ENCODE measurements at places on chromosomes 7 and 10.

DNA sequence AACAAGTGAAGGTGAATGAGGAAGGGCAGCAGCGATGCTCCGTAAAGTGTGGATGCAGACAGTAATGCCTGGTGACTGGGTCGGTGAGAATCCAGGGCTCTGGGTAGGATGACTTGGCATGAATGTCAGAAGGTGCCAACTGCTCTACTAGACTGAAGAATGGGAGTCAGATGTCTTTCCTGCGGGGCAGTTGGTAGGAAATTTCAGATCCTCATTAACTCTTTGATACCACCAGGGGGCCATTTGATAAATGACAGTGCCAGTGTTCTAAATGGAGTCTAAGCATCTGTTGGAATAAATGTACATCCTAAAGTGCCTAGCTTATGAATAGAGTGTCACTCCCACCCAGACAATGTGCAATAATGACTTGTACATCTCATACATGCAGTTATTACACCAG lies 462.0 kb downstream of the GRM8 start:
- DNase-seq: peak; percentile 45

- no peak for DNase-seq
Measured at GRCh38 chr10:113095419-113096127, 145.5 kb downstream of the TCF7L2 start.

- DNase-seq: no peak
Measured at GRCh38 chr10:36393801-36394200, 731.6 kb upstream of the ANKRD30A start.

- no peak for DNase-seq
Measured at GRCh38 chr10:83541046-83541445, 598.3 kb upstream of the GHITM start.

DNA sequence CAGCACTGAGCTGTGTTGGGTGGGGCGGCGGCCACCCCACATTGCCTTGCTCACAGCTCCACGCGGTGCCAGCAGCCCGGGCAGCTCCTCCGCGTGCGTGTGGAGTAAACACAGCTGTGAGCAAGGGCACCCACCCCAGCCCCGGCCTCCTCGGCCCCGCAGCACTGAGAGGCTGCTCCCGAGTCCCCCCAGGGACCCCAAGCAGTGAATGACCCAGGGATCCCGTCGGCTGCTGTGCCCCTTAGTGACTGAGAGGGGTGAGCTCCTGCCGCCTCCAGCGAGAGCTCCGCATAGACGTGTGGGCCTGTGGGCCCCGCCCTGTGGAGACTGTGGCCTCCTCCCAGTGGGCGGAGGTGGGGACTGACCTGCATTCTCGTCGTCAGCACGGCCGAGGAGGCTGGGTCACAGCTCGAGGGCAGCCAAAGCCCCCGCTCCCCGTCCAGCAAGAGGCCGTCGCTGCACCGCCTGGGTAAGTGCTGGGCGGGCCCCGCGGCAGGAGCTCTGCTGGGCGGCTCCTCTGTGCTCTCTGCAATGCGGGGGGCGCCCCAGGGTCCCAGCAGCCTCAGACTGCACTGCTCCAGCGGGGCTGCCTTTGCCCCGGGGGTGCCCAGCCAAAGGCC lies 29.9 kb upstream of the UTF1 start:
- DNase-seq: no peak

GRCh38 chr7:4958477-4959301 lies at the start of gene MMD2:
Gene MMD2 (minus strand): TSS chr7:4959187. CDS start chr7:4959017, 170 bp downstream.
- no peak for DNase-seq

DNA sequence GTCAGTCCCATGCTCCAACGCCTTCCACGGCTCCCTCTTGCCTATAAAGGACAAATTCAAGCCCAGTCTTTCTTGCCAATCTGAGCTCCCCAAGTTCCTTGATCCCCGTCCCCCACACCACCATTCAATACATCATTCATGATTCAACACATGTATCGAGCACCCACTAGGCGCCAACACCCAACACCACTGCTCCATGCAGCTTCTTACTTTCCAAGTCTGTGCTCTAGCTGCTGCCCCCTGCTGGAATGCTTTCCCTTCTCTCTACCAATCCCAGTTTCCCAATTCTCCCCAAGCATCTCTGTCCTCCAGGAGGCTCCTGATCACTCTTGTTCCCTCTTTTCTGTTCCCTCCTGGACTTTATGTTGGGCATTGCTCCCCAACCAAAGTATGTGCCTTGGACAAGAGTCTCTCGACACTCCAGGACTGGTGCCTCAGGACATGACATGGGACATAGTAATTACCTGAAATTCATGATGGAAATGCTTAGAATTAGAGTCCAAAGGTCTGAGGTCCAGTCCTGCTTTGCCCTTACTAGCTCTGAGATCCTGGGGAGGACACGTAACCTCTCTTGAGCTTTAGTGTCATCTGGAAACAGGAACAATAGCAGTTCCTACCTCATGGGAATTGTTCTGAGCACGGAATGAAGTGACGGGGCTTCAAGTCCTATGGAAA lies 172.7 kb downstream of the NEURL1 start:
- no peak for DNase-seq

DNA sequence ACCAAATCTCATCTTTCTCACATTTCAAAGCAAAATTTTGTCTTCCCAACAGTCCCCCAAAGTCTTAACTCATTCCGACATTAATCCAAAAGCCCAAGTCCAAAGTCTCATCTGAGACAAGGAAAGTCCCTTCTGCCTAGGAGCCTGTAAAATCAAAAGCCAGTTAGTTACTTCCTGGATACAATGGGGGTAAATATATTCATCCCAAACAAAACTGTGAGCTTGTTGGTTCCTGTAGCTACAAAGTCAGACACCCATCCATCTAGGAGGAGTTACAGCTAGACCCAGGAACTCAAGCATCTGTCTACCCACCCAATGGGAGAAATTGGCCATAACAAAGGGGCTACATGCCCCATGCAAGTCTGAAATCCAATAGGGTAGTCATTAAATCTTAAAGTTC lies 51.9 kb downstream of the MTURN start:
- DNase-seq: no peak

GRCh38 chr7:99235925-99236324 lies 28.0 kb upstream of the KPNA7 start:
- DNase-seq: peak; percentile 32

DNA sequence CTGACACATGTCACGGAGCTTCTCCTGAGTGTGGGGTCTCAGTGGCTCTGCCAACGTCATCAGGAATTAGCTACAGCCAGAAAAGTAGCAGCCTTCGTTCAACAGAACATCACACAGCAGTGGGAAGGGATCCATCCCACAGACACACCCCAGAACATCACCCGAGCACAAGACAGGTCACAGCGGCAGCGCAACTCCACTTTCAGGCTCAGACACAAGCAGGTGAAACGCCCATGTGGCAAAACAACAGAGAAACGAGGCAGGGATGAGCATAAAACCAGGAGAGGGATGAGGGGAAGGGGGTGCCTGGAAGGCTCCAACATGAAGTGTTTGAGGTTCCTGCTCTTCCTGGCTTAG lies 44.8 kb downstream of the CAMK2B start:
- no peak for DNase-seq

DNA sequence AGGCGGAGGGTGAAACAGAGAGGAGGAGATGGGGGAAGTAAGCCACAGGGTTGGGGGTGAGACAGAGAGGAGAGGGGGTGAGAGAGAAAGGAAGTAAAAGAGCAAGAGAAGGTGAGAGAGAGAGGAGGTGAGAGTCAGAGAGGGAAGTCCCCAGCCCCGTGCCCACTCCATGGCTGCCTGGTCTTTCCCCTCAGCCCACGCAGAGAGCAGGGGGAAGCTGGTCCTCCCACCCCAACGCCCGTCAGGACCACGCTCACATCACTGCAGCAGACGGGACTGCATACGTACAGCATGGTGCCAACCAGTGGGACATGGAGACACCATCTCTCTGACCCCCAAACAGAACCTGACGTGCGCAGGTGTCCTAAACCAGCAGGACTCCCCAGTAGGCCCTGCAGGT lies 12.1 kb upstream of the PDGFA start:
- no peak for DNase-seq

- DNase-seq: no peak
Measured at GRCh38 chr7:94029976-94030375, 25.8 kb upstream of the BET1 start.

- peak; percentile 50 for DNase-seq
Measured at GRCh38 chr7:67918158-67918557, 921.5 kb downstream of the TYW1 start.

GRCh38 chr7:148791546-148791945 lies 92.5 kb downstream of the EZH2 start:
- DNase-seq: no peak

DNA sequence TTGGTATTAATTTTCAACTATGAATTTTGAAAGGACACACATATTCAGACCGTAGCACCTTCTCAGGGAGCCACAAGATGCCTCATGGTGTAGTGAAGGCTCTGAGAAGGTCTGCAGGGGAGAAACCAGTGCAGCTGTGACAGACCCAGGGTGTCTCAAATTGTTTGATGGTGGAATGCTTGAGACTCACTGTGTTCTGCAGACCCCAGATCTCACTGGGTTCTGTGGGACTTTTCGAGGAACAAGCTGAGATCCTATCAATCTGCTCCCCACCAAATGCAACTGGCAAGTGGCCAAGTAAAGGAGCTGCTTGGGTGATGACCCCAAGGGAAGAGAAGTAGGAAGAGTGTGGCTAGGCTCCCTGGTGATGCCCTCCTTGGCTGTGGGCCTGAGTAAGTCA lies 130.5 kb upstream of the UNC5B start:
- DNase-seq: no peak

- no peak for DNase-seq
Measured at GRCh38 chr7:150410131-150410530, 31.0 kb downstream of the ZNF775 start.

DNA sequence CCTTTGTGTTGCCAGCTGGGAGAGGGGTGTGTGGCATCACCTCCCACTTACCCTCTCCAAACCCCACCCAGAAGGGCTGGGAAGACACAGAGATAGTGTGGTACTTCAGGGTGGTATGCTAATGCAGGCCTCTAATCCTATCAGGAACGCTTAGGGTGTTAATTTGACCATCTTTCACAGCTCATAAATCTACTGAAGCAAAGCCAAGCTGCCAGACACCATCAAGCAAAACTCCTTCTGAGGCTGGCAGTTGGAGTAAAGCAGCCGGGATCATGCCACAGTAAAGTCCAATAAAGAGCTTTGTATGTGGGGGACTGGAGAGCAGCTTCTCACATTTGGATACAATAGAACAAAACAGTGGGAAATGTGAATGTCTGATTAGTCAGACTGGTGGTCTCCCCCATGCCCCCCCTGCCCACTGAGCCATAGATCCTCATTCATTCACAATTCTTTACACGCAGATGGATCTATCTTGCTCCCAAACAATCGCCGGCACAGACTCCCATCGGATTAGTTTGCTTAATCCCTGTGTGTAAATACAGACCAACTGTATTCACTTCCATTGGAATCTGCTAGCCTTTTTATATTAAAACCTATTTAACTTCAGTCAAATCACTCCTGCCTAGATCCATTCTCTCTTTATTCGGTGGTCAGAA lies 29.6 kb downstream of the FGFBP3 start:
- DNase-seq: no peak

- no peak for DNase-seq
Measured at GRCh38 chr7:66150471-66150870, 35.8 kb downstream of the CRCP start.

GRCh38 chr10:129926066-129927055 lies 37.7 kb downstream of the EBF3 start:
- no peak for DNase-seq

- peak; percentile 43 for DNase-seq
Measured at GRCh38 chr7:29102558-29103151, 43.7 kb downstream of the CPVL start.

DNA sequence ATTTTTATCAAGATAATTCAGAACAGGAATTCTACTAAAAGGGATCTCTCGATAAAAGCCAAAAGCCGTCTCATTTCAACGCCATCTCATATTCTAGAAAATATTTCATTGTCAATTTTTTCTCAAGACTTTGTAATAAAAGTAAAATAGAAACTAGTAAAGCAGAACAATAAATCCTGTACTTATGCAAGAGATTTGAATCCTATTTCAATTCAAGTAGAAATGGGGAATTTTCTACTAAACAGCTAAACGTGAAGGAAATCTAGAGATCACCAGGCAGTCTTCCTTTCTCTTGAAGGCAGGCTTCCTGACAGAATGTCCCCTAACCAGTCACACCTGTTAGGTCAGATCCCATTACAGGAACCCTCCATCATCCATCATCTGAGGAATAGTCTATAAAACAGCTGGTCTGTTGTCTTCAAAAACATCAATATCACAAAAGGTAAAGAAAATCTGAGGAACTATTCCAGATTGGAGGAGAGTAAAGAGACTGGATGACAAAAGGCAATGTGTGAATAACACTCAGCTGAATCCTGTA lies 23.7 kb downstream of the USP6NL start:
- no peak for DNase-seq

GRCh38 chr10:122044045-122044661 lies 55.2 kb downstream of the TACC2 start:
- peak; percentile 47 for DNase-seq

GRCh38 chr7:21544303-21544656 lies 1.4 kb downstream of the DNAH11 start:
- DNase-seq: no peak

DNA sequence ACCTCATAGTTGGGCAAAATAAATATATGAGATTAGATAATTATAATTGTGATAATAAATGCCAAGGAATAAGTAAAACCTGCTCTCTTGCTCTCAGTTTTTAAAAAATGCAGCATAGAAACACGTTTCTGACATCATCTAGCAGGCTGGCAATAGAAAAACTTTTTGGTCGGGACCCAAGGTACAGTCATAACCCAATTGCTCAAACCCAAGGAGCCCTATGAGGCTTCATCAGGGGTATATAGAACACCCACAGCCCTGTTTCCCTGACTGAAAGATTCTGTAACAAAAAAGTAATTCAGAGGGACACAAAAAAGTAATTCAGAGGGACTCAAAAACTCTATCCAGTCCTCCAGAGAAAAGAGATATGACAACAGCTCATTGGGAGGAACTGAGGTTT lies 3.8 kb downstream of the PDE1C start:
- DNase-seq: no peak

Measured in RKO (cell line).